ENCODE measurements at places on chromosomes 12 and 14.
A peak's percentile ranks its signal among the peaks of the same experiment; 100 is the strongest.

- no peak for DNase-seq
These were observed 76.1 kb downstream of the SLC24A4 start for GRCh38 chr14:92398888-92399636.

- no peak for DNase-seq
These were observed 209.8 kb downstream of the SPTSSA start for GRCh38 chr14:34252227-34252626.

- no peak for DNase-seq
These were observed 2.6 kb upstream of the TAMALIN start for GRCh38 chr12:52004042-52004648.

DNA sequence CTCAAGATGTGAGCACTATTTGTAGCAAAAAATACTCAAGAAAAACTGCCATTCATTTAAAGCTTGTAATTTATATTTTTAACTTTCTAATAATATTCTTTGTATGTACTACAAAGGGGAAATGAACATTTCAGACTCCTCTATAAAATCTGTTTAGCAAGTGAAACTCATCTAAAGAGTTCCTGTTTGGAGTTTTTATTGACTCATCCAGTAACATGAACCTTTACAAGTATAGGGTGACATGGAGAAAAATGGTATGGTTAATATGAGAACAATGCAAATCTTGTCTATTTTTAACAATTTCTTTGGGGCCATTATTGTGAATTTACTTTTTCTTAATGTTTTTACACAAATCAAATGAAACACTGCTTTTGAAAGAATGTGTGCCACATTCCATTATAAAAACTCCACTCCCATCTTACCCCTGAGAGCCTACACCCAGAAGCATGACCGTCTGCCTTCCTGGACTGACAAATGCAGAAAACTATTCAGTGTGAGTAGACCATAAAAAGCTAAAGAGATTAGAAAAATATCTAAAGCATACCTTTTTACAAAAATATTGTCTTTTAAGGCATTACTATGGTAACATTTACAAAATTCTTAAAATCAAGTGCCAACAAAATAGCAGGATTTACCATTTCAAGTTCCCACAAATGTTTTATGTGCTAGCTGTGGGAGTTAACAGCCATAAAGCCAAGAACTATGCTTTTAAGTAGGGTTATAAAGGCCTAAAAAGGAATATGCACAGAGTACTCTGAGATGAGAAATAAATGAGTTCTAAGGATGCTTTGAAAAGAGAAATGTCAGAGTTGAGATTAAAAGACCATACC lies 144.0 kb downstream of the ADAMTS20 start:
- DNase-seq, result no peak

DNA sequence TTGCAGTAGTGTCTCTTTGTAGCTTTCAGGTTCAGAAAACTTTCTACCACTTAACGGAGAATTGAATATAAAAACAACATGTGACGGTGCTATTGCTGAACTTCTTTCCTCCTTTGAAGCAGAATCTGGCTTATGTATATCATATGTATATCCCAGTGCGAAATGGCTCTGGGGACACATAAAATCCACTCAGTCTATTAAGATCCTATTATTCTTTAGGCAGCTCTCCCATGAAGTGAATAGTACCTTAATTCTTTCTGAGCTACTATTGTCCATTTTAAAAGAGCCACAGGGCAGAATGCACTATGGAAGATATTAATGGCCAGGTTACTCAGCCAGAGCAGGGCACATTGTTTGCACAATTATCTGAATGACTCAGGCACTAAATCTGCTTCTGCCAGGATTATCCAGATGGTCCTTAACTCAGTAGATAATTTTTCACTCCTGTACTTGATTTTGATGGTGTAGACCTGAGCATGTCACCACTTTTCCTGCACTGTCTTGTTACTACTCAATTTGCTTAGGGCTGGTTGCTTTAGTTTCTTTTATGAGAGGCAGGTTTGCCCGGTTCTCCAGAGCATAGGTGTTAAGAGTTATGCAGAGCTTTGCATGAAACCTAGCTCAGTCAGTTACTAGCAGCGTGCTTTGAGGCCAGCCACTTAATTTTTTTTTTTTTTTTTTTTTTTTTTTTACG lies 5.5 kb downstream of the CNTN1 start:
- peak; percentile 38 for DNase-seq

DNA sequence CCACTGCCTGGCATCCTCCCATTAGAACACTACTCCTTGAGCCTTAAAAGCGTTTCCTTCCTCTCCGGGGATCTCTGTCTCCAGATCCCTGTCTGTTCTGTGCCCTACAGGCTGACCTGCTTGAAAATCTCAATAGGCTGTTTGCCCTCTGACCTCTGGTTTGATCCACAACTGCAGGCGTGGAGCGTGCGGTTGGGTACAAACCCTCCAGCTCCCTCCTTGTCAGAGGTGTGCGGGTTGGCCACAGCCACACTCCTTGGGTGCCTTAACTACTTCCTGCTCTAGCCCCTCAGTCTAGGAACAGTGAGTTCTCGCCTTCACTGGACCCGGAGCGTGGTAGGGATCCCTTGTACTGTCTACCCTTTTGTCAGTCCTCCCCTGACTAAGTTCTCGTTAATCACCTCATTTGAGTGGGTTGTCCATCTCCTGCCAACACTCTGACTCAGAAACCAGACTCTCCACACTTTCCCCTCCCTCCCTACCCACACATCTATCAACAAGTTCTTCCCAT lies 33.1 kb downstream of the CMKLR1 start:
- DNase-seq, result no peak

GRCh38 chr12:73161970-73162369 lies 889.8 kb downstream of the TRHDE start:
- DNase-seq, result no peak

DNA sequence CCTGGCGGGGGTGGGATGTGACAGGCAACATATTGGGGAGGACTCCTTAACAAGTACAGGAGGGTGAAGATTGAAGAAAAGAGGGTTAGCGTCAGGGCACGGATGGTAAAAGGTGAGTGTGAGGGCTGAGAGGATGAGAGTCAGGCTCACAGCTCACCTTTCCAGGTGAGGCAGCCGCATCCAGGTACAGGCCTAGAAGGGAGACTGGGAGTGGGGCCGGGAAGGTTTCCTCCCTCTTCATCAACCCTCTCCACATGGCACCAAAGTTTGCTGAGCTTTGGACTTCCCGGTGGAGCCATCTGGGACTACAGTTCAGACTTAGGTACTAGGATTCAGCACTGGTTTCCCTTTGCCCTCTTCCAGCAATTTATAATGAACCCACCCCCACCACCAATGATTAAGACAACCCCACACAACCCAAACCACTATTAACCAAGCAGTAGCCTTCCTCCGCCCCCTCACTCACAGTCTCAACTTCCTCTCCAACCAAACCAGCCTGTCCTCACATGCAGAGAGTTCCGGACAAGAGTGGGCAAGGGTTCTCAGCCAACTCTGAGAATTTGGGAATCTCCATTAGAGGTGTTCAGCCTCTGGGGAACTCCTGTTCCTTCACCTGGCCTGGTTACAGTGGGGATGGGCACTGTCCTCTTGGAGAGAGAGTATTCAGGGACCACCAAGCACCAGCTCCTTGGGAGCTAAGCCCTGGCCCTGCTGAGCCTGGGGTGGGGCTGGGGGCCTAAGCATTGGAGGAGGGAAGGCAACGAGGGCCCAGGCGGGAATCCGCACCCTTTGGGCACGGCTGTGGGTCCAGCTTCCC lies 2.4 kb upstream of the HOXC4 start:
- DNase-seq, result no peak

- no peak for DNase-seq
These were observed 39.0 kb downstream of the NID2 start for GRCh38 chr14:52029881-52030280.

- DNase-seq, result no peak
These were observed 377.9 kb upstream of the KITLG start for GRCh38 chr12:88958153-88958552.

DNA sequence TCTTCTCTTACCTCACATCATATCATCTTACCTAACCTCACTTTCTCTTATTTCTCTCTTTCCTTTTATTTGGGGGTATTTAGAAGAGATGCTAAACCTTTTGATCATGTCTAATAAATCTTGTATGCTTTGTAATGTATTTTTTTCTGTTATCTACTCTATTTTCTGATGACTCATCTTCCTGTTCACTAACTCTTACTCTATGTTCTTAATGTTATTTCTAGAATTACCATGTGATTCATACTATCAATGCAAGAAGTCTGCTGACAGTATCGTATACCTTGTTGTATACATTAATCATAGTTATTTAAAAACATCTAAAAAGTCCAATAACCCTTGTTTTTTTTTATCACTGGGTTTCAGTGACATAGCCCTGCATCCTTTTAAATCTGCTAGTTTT lies 62.3 kb downstream of the MGAT4C start:
- no peak for DNase-seq

DNA sequence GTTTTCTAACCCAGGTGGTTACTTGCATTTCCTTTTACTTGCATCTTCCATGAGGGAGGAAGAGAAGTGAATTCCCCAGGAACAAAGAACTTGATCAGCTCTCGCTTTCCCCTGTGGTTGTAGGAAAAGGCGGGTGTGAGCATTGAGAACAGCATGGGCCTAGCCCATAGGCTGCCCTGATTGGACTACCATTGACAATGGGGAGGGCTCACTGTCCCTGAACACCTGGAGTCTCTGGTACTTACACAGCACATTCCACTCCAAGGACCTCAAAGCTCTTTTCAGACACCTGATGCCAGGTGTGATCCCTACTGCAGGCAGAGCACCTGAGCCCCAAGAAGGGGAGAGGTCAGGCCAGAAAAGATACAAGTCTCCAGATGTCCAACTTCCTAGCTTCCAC lies 25.0 kb downstream of the MAX start:
- DNase-seq, result no peak

DNA sequence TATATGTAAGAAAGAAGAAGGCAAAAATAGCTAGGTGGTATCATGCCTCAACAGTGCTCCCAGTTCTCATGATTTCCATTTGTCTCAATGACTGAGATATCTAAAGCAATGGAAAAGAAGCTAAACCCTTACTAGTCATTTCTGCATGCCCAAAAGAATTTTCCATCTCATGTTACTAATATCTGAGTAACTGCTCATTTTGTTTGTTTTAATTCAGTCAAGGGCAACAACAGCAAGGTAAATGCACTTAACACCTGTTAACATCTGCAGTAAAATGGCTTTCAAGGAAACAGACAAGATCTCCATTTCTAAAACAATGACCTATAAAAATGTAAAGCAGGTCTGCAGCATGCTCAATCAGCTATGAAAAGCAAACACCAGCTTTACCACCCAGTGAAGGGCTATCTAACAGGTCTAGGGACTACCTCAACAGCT lies 19.4 kb upstream of the SELPLG start:
- DNase-seq, result no peak

GRCh38 chr14:80906946-80907345 lies 34.6 kb downstream of the CEP128 start:
- no peak for DNase-seq

DNA sequence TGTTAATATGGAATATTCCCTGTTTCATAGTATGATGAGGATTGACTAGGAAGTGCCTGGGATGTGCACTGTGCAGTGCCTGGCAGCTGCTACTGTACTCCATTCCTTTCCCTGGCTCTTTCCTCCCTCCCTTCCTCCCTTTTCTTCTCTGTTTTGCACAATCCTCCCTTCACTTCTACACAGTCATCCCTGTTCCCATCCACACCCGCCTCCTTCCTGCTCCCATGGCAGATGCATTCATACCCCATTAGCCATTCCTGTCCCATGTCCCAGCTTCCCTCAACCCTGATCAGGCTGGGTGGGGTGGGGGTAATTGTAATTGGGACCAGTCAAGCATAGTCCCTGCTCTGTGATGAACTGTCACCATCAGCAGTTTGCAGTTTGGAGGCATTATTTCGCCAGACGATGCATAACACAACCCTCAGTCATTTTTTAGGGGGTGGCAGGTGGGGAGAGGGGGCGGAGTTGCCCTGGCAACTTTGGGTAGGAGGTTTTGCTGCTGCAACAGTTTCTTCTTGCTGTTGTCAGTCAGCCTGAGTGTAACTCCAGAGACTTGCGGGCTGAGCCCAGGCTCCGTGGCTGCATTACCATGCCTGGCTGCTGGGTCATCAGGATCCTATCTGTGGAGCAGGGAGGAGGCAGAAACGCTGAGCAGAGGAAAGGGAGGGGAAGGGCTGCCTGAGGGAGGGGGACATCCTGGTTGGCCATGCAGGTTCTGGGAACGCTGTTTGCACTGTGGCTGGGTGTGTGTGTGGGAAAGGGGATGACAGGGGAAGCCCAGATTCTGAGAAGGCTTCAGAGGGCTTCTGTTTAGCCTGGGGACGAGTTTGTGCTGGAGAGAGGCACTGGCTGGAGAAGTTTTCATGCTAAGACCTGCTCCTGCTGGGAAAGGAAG lies 4.1 kb upstream of the KRT84 start:
- no peak for DNase-seq

DNA sequence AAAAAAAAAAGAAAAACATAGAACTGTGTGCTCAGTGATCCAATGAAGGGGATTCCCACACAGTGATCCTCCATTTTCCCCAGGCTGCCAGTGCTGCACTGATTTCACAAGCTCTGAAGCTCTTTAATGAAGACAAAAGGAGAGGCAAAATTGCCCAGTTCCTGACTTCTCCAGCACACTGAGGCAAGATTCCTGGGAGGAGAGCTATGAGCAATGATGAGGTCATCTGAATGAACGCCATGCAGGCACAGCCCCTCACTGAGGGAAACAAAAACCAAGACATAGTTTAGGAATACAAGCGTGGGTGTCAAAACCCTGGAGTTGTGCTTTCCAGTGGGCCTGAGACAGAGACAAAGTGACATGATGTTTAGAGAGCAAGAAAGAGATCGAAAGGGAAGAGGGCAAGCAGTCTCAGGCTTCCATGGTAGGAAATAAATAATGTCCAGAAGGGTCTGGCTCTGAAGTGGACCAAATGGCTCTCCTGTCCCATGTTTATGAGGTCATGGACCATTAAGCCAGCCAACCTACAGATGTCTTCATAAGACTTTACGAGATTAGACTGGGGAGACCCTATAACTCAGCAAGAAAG lies 40.9 kb upstream of the SMUG1 start:
- no peak for DNase-seq

- DNase-seq, result no peak
These were observed 15.9 kb downstream of the P2RX2 start for GRCh38 chr12:132634411-132634990.

DNA sequence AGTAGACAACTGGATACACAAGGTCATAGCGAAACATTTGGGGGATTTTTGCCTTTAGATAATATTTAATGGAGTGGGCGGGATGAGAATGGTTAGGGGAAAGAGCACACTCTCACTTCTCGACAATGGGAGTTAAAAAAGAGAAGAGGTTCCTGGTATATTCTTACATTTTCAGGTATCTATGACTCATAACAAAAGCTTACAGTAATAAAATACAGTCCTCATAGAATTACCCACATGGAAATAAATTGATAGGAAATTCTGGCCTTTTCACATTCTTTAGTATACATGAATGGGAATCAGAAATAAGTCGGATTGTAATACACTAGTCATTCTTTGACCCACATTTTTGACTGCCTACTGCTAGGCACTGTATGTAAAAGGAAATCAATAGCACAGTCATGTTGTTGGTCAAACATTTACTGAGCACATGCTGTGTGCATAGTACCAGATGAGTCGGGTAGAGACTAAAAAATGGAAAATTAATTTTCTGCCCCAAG lies 8.2 kb upstream of the CRADD start:
- DNase-seq, result no peak

- DNase-seq, result no peak
These were observed 162.9 kb upstream of the SYT10 start for GRCh38 chr12:33602515-33602914.

GRCh38 chr12:6438345-6438744 lies 6.4 kb upstream of the CD27 start:
- DNase-seq, result no peak

- no peak for DNase-seq
These were observed 45.5 kb upstream of the NAV3 start for GRCh38 chr12:77785211-77785610.

- DNase-seq, result no peak
These were observed 8.8 kb upstream of the TUBA1C start for GRCh38 chr12:49255857-49256637.

GRCh38 chr12:72790273-72790672 lies 518.1 kb downstream of the TRHDE start:
- DNase-seq, result no peak
